ENCODE measurements at places on chromosomes 5 and 9. TPM values are rescaled to one million over a fixed set of nuclear protein-coding genes. Genes with fewer than 3 reads are reported as not detected.

The IL33 gene
- not detected for total RNA-seq

The CDO1 gene
- 6.8 TPM for total RNA-seq

The TAF11L7 gene
- total RNA-seq, result not detected

The SLC24A2 gene
- total RNA-seq, result not detected

The FRRS1L gene
- not detected for total RNA-seq

The TMEM171 gene
- total RNA-seq, result 4.5 TPM

The MLANA gene
- total RNA-seq, result not detected

The STC2 gene
- total RNA-seq, result 12.6 TPM

The CTXN3 gene
- total RNA-seq, result not detected

DNA sequence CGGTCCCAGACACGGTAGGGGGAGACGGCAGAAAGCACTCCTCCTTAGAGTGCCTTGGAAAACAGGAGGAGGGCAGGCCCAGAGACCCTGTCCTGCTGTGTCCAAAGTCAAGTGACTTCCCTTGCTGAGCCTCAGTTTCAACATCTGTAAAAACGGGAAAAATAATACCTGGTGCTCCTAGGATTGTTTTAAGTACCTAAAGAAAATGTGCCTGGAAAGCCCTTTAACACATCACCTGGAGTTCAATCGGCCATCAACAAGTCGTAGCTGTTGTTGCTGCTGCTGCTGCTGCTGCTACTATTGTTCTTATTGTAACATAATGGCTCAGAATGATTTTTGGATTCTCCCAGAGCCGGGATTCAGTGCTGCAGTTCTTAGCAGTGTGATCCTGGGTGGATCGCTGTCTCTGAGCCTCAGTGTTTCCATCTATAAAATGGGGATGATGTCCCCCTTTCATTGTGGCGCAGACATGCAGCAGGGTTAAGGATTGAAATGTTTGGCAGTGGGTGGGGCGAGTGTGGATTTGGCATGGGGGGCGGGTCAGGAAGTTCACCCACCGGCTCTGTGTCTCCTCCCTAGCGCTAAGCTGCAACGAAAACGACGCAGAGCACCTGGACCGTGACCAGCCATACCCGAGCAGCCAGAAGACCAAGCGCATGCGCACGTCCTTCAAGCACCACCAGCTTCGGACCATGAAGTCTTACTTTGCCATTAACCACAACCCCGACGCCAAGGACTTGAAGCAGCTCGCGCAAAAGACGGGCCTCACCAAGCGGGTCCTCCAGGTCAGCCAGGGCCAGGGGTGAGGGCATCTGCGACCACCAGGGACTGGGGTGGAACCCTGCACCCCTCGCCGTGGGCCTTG, 9.2 kb downstream of the LHX2 start:
- H3K4me3 ChIP-seq, result no peak overlapping the region
- no peaks in the 10 kb centered on the region for H3K4me1 ChIP-seq
- H3K36me3 ChIP-seq, result no peaks in the 10 kb centered on the region
- no peak for DNase-seq
- peaks cover 22% of the 10 kb centered on the region for H3K27me3 ChIP-seq

DNA sequence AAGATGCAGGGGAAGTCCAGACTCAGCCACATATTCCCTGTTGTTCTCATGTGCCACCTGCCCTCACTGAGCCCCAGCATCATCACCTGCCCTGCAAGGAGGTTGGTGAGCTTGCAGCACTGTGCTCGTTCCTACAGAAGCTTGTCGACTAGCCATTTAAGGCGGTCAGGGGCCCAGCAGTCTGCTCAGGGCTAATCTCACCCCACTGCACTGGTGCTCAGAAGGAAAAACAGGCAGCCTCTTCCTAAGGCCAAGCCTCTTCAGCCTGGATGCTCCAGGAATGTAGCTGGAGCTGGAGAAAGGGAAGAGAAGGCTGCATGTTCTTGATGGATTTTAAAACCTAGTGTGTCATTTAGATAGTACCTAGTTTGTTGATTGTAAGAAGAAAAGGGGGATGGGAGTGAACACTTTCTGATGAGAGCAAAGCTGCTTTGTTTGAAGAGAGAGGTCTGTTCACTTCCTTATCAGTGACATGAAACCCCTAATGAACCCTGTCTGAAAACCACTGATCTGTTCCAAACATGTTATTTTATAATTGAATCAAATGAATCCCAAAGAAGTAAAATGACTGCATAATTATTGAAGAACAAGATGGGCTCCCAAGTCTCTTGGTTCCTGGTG, 10.6 kb upstream of the ASPN start:
- DNase-seq, result no peak
- no peaks in the 10 kb centered on the region for H3K36me3 ChIP-seq
- H3K27ac ChIP-seq, result no peak overlapping the region
- H3K27me3 ChIP-seq, result no peaks in the 10 kb centered on the region
- H3K4me3 ChIP-seq, result no peak overlapping the region

DNA sequence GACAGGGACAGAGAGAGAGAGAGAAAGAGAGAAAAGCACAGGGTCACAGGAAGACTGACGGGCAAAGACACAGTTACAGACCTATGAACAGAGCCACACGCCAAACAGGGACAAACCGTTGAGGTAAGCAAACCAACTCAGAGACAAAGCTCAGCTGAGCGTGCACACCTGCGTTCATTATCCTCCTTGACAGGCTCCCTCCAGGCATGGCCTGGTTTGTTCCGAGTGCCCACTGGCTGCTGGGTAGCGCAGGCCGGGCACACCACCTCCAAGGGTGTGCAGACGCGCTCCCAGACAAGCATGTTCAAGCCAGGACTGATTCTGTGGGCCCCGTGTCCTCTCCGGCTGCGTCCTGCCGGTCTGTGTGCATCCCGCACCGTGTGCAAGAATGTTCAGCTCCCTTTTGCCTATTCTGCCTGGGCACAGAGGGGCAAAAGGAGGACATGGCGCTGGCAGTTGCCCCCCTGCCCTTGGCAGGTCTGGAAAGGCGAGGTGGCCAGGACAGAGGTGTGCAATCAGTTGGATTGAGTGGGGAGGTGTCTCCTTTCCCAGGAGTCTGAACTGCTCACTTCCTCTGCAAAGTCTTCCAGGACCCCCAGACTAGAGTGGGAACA, 467 bp upstream of the SMIM32 start:
- H3K36me3 ChIP-seq, result no peaks in the 10 kb centered on the region
- DNase-seq, result no peak
- H3K4me3 ChIP-seq, result no peak overlapping the region
- H3K27ac ChIP-seq, result no peak overlapping the region
- peaks cover 61% of the 10 kb centered on the region for H3K27me3 ChIP-seq

- no peak overlapping the region for H3K27ac ChIP-seq
- no peaks in the 10 kb centered on the region for H3K27me3 ChIP-seq
- no peaks in the 10 kb centered on the region for H3K4me1 ChIP-seq
- no peaks in the 10 kb centered on the region for H3K36me3 ChIP-seq
- no peak for DNase-seq
- H3K4me3 ChIP-seq, result no peak overlapping the region
Observed at GRCh38 chr5:17989036-17989435, 354.8 kb downstream of the TAF11L14 start.

- H3K36me3 ChIP-seq, result no peaks in the 10 kb centered on the region
- no peaks in the 10 kb centered on the region for H3K27me3 ChIP-seq
- no peak overlapping the region for H3K27ac ChIP-seq
- no peak overlapping the region for H3K4me3 ChIP-seq
- peaks cover 9% of the 10 kb centered on the region for H3K4me1 ChIP-seq
Observed at GRCh38 chr5:10538789-10539686, 24.8 kb upstream of the ANKRD33B start.

GRCh38 chr5:26482076-26482809, 556.1 kb downstream of the CDH9 start:
- no peaks in the 10 kb centered on the region for H3K4me1 ChIP-seq
- H3K27ac ChIP-seq, result no peak overlapping the region
- no peak overlapping the region for H3K4me3 ChIP-seq
- DNase-seq, result no peak
- H3K27me3 ChIP-seq, result no peaks in the 10 kb centered on the region
- no peaks in the 10 kb centered on the region for H3K36me3 ChIP-seq

DNA sequence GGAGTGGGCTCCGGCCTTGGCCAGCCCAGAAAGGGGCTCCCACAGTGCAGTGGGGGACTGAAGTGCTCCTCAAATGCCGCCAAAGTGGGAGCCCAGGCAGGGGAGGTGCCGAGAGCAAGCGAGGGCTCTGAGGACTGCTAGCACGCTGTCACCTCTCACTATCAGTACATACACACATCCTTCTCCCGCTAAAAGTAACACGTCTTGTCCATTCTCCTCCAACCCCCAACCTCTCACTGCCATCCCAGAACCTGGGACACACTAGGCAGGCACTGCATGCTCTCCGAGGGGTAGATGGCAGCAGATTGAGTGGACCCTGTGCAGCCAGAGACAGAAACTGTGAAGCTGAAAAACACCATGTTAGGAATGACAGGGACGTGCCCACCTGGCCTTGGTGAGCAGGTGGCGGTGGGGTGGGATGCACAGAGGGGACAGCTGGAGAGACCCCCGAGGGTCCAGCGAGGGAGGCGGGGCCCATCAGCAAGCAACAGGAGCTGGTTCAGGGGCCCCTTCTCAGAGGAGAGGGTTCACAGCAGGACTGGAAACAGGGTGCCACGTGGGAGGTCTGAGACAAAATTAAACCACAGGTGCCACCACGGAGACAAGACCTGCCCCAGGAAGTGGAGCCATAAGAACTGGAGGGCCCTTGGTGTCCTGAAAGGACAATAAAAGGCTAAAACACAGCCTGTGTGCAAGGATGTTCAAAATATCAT, 16.9 kb downstream of the SEMA4D start:
- no peak overlapping the region for H3K4me3 ChIP-seq
- no peak overlapping the region for H3K27ac ChIP-seq
- H3K36me3 ChIP-seq, result no peaks in the 10 kb centered on the region
- DNase-seq, result no peak

GRCh38 chr9:94696545-94696944, 30.0 kb upstream of the AOPEP start:
- H3K27me3 ChIP-seq, result no peaks in the 10 kb centered on the region
- H3K36me3 ChIP-seq, result no peaks in the 10 kb centered on the region
- no peak overlapping the region for H3K4me3 ChIP-seq
- no peak overlapping the region for H3K27ac ChIP-seq

- no peaks in the 10 kb centered on the region for H3K36me3 ChIP-seq
- no peak for DNase-seq
- no peak overlapping the region for H3K27ac ChIP-seq
- no peaks in the 10 kb centered on the region for H3K4me1 ChIP-seq
Observed at GRCh38 chr9:81964218-81965171, 21.2 kb downstream of the SPATA31D3 start.

DNA sequence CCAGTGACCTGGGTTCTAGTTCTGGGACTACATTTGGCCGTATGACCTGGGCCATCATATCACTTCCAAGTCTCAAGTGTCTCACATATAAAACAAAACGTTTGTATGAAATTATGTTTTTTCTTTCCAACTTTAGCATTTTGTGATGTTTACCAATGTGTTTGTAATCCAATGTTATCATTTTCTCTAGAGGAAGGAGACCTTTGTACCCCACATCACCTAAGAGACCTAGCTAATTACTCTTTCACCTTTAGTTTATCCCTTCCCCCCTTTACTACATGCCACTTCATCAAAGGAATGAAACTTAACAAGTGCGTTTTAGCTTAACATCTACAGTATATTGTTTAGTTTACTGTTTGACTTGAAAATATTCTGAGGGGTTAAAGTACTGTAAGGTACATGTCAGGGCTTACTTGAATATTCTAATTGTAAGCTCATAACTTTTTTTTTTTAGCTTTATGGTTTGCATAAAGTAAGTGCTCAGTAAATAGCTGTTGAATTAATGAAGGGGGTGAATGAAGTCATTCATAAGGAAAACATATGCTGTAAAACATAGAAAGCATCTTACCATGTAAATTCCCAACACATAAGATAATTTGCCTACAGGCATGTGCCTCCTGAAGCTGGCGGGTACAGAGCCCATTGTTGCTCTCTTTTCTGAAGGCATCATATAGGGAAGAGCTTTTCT, 2.9 kb downstream of the PIP5K1B start:
- no peak overlapping the region for H3K4me3 ChIP-seq
- H3K27me3 ChIP-seq, result peaks cover 46% of the 10 kb centered on the region
- DNase-seq, result no peak
- peaks cover 8% of the 10 kb centered on the region for H3K4me1 ChIP-seq
- no peaks in the 10 kb centered on the region for H3K36me3 ChIP-seq

DNA sequence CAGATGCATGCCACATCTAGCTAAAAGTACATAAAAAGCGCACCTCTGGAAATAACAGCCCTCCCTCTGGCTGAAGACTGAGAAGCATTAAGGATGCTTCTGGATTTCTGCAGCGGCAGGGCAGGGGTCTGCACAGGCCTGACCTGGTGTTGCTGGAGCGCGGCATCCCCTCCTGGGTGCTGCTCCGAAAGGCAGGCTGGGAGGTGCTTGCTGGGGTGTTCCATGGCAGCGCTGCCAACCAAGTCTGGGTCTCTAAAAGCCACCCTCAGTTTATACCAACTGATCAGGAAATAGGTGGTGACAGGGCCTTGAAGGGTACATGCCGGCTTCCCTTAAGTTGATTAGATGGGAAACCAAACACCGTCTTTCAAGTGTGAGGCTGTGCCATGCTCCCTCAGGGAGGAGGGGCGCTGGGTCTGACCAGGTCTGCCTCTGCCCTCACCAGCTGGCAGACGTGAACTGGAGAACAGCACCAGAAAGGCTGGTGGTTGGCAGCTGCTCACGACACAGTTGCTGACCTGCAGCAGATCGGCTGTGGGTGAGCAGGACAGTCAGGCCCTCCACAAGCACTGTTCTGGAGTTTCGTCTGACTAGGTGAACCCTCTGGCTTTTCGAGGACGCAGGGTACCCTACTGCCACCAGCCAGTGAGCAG, 81.6 kb downstream of the DAP start:
- DNase-seq, result no peak
- no peaks in the 10 kb centered on the region for H3K27me3 ChIP-seq
- H3K27ac ChIP-seq, result peak overlapping the region; percentile 96
- H3K4me1 ChIP-seq, result peaks cover 33% of the 10 kb centered on the region

- no peak overlapping the region for H3K4me3 ChIP-seq
- DNase-seq, result no peak
- no peak overlapping the region for H3K27ac ChIP-seq
Observed at GRCh38 chr5:177445917-177446199, 756 bp upstream of the PRR7 start.

- H3K4me1 ChIP-seq, result 0 out of 2 replicates have a peak, but pooled peaks cover 6% of the 10 kb centered on the region
- H3K36me3 ChIP-seq, result no peaks in the 10 kb centered on the region
- no peaks in the 10 kb centered on the region for H3K27me3 ChIP-seq
- DNase-seq, result no peak
- H3K27ac ChIP-seq, result no peak overlapping the region
Observed at GRCh38 chr5:83687124-83687619, 33.5 kb downstream of the HAPLN1 start.

DNA sequence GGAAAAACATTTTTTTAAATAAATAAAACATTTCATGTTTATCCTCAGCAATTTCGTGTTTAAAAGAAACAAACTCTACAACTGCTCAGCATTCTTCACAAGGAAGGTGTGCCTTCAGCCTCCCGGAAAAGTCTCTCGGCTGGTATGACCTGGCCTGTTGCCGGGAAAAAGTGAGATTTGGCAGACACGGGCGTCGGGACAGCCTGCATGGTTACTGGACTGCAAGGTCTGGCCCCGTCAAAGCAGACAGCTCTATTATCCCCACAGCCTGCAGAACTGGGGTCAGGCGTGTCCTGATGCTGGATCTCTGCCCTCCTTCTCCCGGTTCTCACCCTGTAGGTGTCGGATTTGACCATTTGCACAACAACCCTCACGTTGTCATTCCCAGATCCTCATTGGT, 120.3 kb upstream of the SPATA31C2 start:
- H3K36me3 ChIP-seq, result no peaks in the 10 kb centered on the region
- no peak overlapping the region for H3K4me3 ChIP-seq
- DNase-seq, result no peak
- H3K27me3 ChIP-seq, result no peaks in the 10 kb centered on the region
- no peak overlapping the region for H3K27ac ChIP-seq
- H3K4me1 ChIP-seq, result peaks cover 22% of the 10 kb centered on the region

Data from SJSA1 (cell line).